ENCODE measurements at places on chromosomes 2 and 18. TPM values are rescaled to one million over a fixed set of nuclear protein-coding genes. Genes with fewer than 3 reads are reported as not detected.

The LCT gene
- total RNA-seq = 1.5 TPM

The TBR1 gene
- total RNA-seq = 0.11 TPM

- no peak overlapping the region for H3K27ac ChIP-seq
- H3K4me3 ChIP-seq = no peak overlapping the region
- H3K4me1 ChIP-seq = no peaks in the 10 kb centered on the region
- H3K36me3 ChIP-seq = no peaks in the 10 kb centered on the region
- DNase-seq = no peak
Observed at GRCh38 chr18:62612289-62612645, 89.4 kb downstream of the ZCCHC2 start.

DNA sequence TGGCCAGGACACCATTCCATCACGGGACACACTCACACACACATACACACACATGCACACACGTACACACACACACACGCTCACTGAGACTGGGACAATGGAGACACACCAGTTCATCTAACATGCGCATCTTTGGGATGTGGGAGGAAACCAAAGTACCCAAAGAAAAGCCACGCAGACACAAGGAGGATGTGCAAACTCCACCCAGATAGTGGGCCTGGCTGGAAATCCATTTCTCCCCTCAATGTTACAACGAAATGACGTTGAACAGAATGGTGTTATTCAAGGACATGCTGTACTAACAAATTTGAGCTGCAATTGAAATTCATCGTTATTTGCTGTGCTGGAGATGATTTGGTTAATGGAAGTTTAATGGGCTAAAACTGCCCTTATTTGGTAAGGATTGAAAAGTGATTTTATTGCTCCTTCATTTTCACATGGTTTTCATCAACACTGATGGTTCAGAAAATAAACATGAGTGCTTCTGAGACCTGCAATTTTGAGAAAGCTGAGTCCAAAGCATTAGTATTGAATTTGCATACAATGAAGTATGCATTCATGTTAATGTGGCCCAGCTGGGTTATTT is 110.0 kb downstream of the KCNE4 start:
- no peaks in the 10 kb centered on the region for H3K36me3 ChIP-seq
- no peak overlapping the region for H3K4me3 ChIP-seq
- no peak for DNase-seq
- no peaks in the 10 kb centered on the region for H3K4me1 ChIP-seq
- H3K27me3 ChIP-seq = no peaks in the 10 kb centered on the region
- H3K27ac ChIP-seq = no peak overlapping the region

DNA sequence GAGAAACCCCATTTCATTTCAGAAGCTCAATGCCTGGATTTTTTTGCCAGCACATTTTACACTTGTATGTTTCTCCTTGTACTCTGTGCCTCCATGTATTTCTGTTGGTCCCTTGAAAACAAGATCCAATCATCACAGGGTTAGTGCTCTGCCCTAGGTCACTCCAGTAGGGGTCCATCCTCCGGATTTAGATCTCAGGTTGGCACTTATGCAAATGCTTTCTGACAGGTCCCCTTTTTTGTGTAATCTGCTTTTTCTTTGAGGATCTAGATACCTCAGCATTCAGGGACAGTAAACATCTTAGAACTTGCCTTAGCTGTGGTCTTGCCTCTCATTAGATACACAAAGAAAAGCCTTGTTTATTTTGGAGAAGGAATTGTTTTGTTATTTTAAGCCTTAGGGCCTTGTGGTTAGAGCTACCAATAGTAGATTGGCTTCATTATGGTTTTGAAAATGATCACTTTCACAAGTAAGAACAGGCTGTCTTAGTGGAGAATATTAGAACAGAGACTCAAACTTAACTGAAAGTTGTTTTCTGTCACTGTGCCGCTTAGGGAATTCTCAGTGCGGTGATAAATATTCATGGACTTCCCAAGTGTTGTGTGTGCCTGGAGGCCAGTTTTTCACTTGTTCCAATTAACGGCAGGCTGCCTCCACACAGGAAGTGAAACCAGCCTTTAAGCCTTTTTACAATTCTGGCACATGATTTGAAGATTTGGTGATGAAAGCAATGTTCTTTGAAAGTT is 7.8 kb downstream of the MERTK start:
- DNase-seq = no peak
- H3K4me1 ChIP-seq = peaks cover 70% of the 10 kb centered on the region
- no peak overlapping the region for H3K4me3 ChIP-seq
- no peaks in the 10 kb centered on the region for H3K36me3 ChIP-seq

- H3K27me3 ChIP-seq = peaks cover 2% of the 10 kb centered on the region
- no peak overlapping the region for H3K27ac ChIP-seq
- H3K4me1 ChIP-seq = no peaks in the 10 kb centered on the region
- DNase-seq = no peak
- no peaks in the 10 kb centered on the region for H3K36me3 ChIP-seq
- H3K4me3 ChIP-seq = no peak overlapping the region
Observed at GRCh38 chr18:5963267-5963666, 67.9 kb upstream of the TMEM200C start.

DNA sequence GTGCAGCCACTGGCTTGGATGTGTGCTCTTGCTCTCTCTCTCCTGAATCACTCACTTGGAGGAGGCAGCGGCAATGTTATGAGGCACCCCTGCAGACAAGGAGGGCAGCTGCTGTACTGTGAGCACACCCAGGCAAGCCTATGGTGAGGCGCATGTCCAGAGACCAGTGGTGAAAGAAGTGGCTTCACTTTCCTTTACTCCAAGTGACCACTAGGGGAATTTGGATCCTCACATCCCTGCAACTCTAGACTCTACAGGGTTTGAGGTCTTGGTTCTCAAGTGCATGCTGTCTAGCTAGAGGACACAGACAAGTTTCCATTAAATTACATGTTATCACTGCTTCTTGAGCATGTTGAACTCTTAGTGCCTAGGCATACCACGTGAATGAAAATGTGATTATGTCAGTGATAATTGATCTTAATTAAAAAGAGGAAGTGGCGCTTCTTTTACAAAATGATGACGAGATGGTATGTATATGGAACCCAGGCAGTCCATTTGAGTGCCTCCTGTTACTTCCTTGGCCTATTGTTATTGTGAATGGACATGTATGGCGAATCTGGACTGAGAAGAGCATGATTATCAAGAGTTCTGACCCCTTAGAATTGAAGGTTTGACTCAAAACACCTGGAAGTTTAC is 181.0 kb upstream of the CDH2 start:
- DNase-seq = no peak
- no peaks in the 10 kb centered on the region for H3K4me1 ChIP-seq
- H3K4me3 ChIP-seq = no peak overlapping the region
- no peaks in the 10 kb centered on the region for H3K36me3 ChIP-seq
- no peaks in the 10 kb centered on the region for H3K27me3 ChIP-seq
